WTC11 (cell line): ENCODE measurements at places on chromosomes 3 and 15.

DNA sequence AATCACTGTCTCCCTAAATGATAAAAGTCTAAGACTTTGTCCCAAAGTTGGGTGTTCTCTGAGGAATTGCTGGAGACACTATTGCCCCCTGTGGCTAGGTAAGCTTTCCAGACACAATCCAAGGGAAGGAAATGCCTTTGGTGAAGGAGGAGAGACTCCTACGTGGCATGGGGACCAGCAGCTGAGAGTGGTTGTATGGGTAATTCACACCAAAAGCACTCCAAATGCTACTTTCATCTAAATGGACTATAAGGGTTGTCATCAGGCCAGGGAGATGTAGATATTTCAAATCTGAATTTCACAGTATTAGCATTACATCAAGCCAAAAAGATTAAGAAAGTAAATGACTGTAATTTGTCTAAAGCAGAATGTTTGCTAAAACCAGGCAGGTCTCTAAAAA is 400.8 kb upstream of the THBS1 start:
- DNase-seq, result no peak

DNA sequence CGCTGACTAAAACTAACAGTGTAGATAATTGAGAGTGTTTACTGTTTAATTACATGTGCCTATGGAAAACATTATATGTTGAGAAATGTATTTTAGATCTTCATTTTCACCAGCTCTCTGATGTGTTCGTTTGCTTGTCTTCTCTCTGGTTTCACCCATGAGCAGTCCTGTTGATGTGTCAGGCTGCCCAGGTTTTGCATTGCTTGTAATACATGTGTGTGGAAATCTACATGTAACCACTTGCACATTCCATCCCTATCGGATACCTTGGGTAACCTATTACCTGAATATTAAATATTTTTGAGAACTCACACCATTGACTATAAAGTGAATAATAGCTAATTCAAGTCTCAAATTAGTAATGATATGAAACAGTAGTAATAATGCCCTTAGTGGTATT is 13.1 kb downstream of the PPP4R2 start:
- no peak for DNase-seq

DNA sequence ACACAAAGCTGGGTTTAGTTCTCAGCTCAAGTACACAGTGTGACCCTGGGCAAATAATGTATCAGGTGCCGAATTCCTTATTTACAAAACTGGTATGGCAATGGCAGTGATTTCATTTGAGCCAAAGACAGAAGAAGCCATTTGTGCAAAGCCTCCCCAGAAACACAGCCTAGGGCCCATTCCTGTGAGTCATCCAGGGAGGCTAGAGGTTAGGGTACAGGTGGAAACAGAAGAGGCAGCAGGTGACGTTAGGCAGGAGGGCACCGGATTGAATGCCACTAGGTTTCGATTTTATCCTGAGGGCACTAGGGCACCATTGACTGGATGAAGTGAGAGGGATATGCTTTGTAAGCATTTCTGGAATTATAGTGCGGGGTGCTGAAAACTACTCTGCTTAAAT is 766.9 kb upstream of the NR2F2 start:
- no peak for DNase-seq

GRCh38 chr3:193857996-193858395 is 265.0 kb downstream of the OPA1 start:
- no peak for DNase-seq

DNA sequence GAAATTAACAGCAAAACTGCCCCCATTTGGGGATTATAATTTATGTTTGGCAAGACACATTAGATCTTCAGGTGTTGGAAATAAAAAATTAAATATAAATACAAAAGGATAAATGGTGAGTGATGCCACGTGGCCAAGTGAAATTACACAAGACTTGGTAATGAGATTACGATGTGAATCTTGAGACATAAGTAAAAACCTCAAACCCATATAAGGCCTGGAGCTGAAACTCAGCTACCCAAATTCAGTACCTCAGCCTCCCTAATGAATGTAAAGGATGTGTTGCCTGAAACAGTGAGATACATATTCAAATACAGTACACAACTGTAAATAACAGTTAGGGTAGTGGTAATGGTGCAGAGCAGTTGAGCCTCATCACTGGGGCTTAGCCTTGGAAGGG is 1146.6 kb downstream of the OTOL1 start:
- DNase-seq, result no peak

GRCh38 chr3:48270306-48270705 is 29.4 kb downstream of the ZNF589 start:
- no peak for DNase-seq

GRCh38 chr3:17030956-17031652 is 146.3 kb downstream of the PLCL2 start:
- DNase-seq, result no peak

DNA sequence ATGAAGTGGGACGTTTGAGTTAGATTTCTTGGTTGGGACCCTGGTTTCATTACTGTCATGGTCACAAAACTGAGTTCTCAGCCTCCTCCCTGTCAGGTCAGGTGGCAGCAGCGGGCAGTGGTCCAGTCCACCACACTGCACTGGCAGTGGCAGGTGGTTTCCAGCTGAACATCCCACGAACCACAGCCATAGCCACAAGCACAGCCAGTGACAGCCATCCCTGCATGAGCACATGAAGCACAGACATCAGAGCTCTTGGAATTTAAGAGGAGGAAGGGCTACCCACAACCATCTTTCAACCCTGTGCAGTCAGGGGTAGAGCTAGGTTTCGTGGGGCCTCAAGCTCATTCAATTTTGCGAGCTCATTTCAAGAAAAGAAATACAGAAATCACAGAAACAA is 1.5 kb downstream of the RETNLB start:
- DNase-seq, result no peak

DNA sequence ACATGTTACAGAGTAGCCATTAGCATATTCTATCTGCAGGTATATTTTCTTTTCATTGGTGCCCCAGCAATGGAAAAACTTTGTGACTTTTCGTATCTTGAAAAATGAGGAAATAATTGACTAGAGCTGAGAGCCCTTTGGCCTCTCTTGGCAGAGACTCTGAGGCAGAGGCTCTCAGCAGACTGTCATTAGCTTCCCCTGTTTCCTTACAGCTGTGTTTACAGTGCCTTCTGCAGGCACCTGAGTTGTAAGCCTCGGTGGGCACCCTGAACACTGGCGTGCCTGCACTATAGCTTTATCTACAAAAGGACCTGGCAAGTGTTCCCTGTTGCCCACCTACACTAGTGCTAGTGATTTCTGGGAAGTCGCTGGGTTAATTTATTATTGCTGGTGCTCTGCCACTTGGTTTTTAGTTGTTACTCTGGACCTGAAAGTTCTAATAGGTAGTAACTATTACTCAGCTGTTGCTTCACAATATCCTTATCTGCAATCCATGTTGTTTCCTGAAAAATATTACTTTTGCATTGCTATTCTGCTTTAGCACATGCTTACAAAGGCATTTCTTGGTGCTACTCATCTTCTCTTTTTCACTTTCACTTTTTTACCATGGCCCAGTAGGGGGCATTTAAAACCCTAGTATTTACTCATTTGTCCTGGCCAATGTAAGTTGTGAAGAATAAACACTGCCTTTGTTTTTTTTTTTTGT is 7.8 kb upstream of the GPR171 start:
- DNase-seq, result no peak

- DNase-seq, result no peak
These were observed 24.9 kb upstream of the ACAD9 start for GRCh38 chr3:128854475-128854874.

GRCh38 chr3:190345027-190345821 is 23.0 kb upstream of the CLDN1 start:
- DNase-seq, result no peak

DNA sequence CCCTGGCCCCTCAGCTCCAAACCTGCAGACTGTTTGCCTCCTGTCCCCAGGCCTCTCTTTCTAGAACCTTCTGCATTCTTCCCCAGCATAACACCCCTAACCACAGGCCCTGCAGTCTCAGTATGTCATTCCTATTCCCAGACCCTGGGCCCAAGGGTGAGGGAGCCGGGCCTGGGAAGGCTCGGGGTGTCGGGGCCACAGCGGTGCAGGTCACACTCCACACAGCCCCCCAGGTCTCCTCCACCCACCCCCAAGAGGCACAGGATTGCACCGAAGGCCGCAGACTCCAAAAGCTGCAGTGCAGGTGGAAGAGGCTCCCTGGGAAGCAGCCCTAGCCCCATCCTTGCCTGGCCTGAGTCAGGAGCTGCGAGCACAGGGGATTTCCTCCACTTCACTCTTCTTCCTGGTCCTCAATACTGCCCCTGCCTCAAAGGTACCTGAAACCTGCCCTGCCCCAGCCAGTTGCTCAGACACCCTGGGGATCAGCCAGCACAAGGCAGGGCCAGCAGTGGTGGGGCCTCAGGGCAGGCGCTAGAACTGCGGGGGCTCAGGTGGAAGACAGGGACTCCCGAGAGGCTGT is 31.1 kb downstream of the TNK2 start:
- DNase-seq, result no peak

- no peak for DNase-seq
These were observed 40.4 kb upstream of the CTNNB1 start for GRCh38 chr3:41158947-41159346.

GRCh38 chr15:29825227-29825626 is 3.0 kb upstream of the TJP1 start:
- no peak for DNase-seq

- no peak for DNase-seq
These were observed 118.3 kb upstream of the GALNT15 start for GRCh38 chr3:16056217-16056616.

GRCh38 chr15:41948490-41948889 is 23.9 kb downstream of the EHD4 start:
- DNase-seq, result no peak

- DNase-seq, result peak; percentile 68
These were observed 451.1 kb upstream of the KCNMB2 start for GRCh38 chr3:178084938-178085816.

DNA sequence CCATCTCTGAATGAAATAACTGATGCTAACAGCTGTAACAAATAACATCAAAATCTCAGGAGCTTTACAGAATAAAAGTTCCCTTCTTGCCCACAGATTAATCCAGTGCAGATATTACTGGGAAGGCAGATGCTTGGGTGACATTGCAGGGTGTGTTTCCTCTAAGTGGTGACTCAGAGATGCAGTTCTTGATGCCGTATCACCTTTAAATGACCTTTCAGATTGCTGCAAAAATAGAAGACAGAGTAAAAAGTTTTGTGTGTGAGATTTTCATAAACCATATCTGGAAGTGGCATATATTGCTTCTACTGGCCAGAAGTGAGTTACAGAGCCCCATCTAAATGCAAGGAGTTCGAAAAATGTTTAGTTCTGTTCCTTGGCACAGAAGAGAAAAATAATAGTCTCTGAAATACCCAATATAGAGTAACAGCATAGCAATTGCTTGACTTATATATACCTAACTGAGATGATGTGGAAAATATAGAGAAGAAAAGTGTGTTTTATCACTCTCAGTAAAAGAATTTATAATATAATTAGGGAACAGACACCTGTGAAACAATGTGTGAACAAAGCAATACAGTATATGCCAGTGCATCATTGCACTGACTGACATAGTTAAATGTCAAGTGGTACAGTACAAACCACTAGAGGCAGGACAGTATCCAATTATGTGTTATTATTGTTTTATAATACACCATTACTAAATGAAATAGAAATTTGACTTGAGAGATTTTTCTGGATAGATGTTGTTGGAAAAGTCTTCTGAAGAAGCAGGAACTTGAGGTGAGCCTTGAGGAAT is 430.7 kb upstream of the CBLB start:
- no peak for DNase-seq

DNA sequence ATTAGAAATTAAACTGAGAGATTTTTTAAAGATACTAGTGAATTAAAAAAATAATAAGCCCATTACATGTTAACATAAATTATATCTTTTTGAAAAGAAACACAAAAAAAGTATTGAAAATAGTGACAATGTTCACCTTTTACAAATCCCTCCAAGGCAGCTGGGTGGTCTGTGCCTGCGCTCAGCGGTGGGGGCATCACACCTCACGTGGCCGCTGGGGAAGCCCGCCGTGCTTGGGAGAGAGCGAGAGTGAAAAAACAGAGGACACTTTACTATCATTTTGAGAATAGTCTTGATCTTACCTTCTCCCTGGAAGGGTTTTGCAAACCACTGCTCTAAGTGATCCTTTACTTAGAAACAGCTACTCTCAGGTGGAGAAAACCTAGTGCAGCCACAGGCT is 76.9 kb downstream of the CRTC3 start:
- no peak for DNase-seq

DNA sequence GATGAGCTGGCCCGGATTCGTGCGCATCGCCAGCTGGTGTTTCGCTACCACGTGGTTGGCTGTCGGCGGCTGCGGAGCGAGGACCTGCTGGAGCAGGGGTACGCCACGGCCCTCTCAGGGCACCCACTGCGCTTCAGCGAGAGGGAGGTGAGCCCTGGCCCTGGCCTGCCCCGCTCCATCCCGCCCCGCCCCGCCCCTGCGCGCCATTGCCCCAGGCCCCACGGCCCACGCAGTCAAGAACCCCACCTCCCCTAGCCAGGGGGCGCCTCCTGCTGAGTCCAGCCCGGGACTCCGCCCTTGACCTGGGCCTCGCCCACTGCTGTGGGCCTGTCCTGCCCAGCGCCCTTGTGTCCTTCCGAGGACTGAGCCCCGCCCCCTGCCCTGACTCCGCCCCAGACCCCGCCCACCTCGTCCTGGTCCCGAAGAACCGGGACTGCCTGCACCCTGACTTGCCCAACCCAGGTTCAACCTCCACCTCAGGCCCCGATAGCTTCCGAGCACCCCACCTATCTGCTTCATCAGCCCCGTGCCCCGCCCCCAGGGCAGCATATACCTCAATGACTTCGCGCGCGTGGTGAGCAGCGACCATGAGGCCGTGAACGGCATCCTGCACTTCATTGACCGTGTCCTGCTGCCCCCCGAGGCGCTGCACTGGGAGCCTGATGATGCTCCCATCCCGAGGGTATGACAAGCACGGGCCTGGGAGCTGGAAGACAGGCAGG is 14.8 kb downstream of the NT5DC2 start:
- DNase-seq, result peak; percentile 78

- DNase-seq, result no peak
These were observed 76.0 kb downstream of the CFAP20DC start for GRCh38 chr3:58973796-58974195.

DNA sequence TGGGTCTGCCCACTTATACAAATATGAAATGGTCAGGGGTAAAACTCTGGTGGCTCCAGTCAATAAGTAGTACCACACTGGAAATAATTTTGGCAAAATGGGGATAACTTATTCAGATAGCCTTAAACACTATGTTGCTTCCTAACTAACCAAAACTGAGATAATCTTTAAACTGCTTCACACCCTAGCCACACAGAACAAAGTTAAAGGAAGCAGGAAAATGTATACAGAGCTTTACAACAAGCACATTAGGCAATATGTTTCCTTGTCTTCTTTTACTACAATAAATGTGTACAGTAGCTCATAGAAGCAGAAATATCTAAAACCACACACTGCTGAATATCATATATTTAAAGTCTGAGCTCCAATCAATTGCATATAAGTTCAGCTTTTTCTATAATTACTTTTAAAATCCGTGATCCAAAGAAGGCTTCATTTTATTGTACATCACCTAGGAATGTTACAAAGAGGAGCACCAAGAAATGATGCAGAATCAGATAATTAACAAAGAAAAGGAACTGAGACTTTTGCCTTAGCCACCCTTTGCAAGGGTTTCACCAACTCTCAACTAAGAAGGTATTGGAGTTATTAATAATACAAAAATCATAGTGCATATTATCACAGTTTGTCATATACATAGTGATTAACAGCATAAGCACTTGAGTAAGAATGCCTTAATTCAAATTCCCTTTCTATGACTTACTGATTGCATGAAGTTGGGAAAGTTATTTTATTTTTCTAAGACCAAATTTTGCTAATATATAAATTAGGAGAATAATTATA is 9.2 kb upstream of the SSR3 start:
- no peak for DNase-seq

GRCh38 chr15:88913017-88913849 is at the start of gene MFGE8:
MFGE8 (minus strand) TSS chr15:88913379; CDS start chr15:88913319, 60 bp downstream.
- peak; percentile 92 for DNase-seq
